ENCODE measurements at places on chromosomes 1 and 21. TPM values are rescaled to one million over a fixed set of nuclear protein-coding genes. Genes with fewer than 3 reads are reported as not detected.

Gene HCN3
- 1.9 TPM for total RNA-seq

GRCh38 chr1:6466023-6466422 is at the start of gene TNFRSF25:
Gene TNFRSF25 (minus strand): TSS chr1:6466173. CDS start chr1:6466107, 66 bp downstream.
- H3K4me1 ChIP-seq: peaks cover 36% of the 10 kb centered on the region
- H3K27ac ChIP-seq: peak within 1 kb of the TSS; percentile 90
- H3K27me3 ChIP-seq: no peaks in the 10 kb centered on the region
- peak within 1 kb of the TSS; percentile 84 for H3K4me3 ChIP-seq
- H3K36me3 ChIP-seq: peaks cover 29% of the 10 kb centered on the region

Gene GABRD
- not detected for total RNA-seq

GRCh38 chr1:202058001-202058908 is 47.9 kb downstream of the ELF3 start:
- no peak for DNase-seq
- no peak overlapping the region for H3K27ac ChIP-seq
- no peaks in the 10 kb centered on the region for H3K4me1 ChIP-seq
- H3K36me3 ChIP-seq: no peaks in the 10 kb centered on the region
- no peak overlapping the region for H3K4me3 ChIP-seq

Gene RGS8
- not detected for total RNA-seq

DNA sequence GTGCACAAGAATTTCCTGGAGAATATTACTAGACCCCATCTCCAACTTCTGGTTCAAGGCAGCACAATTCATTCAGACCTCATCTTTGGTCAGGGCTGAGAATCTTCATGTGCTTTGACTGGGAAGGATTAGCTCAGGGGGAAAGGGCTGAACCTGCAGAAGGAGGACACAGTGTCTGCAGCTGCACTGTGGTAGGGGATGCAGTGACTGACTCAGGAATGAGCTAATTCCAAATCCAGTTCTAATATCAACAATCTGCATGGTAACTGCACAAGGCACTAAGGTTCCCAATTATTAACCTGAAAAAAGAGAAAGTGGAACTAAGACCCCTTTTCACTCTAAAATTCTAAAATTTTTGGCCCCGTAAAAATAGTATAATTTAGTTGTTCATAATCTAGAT is 31.6 kb downstream of the TTLL7 start:
- no peak for DNase-seq
- H3K4me1 ChIP-seq: no peaks in the 10 kb centered on the region
- H3K36me3 ChIP-seq: no peaks in the 10 kb centered on the region
- no peak overlapping the region for H3K4me3 ChIP-seq
- H3K27me3 ChIP-seq: peaks cover 6% of the 10 kb centered on the region
- H3K27ac ChIP-seq: no peak overlapping the region

Gene COL9A2
- 3.0 TPM for total RNA-seq

Gene CITED4
- total RNA-seq: 1.6 TPM

DNA sequence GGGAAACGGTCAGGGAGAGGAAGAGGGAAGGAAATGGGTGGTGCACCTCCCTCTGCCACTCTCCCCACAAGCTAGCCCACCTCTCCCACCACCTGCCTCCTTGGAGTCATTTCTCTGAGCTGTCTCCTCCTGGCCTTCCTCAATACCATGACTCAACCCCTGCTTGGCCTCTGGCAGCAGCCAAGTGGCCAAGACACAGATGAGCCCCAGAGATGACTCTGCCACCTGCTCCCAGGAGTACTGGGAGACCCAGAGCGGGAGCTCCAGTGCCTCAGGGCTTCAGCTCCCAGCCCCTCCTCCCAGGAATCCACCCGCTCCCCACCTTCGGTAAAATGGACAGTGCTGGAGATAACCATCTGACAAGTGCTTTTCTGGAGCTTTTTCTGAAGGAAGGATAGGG is 2.6 kb downstream of the S100A16 start:
- H3K4me3 ChIP-seq: no peak overlapping the region
- no peaks in the 10 kb centered on the region for H3K27me3 ChIP-seq
- H3K27ac ChIP-seq: no peak overlapping the region
- no peak for DNase-seq

- no peak for DNase-seq
- H3K27me3 ChIP-seq: no peaks in the 10 kb centered on the region
- H3K4me3 ChIP-seq: no peak overlapping the region
- H3K36me3 ChIP-seq: peaks cover 10% of the 10 kb centered on the region
Observed at GRCh38 chr1:11792106-11792505, 13.7 kb downstream of the MTHFR start.

GRCh38 chr1:211566431-211567025 is 12.4 kb downstream of the SLC30A1 start:
- peaks cover under 1% of the 10 kb centered on the region for H3K36me3 ChIP-seq
- H3K27ac ChIP-seq: no peak overlapping the region
- H3K27me3 ChIP-seq: no peaks in the 10 kb centered on the region
- peaks cover 24% of the 10 kb centered on the region for H3K4me1 ChIP-seq
- peak; percentile 25 for DNase-seq

- DNase-seq: peak; percentile 12
- H3K36me3 ChIP-seq: peaks cover 31% of the 10 kb centered on the region
- H3K27ac ChIP-seq: peak overlapping the region; percentile 74
Observed at GRCh38 chr1:173478094-173478674, 1.0 kb downstream of the PRDX6 start.

DNA sequence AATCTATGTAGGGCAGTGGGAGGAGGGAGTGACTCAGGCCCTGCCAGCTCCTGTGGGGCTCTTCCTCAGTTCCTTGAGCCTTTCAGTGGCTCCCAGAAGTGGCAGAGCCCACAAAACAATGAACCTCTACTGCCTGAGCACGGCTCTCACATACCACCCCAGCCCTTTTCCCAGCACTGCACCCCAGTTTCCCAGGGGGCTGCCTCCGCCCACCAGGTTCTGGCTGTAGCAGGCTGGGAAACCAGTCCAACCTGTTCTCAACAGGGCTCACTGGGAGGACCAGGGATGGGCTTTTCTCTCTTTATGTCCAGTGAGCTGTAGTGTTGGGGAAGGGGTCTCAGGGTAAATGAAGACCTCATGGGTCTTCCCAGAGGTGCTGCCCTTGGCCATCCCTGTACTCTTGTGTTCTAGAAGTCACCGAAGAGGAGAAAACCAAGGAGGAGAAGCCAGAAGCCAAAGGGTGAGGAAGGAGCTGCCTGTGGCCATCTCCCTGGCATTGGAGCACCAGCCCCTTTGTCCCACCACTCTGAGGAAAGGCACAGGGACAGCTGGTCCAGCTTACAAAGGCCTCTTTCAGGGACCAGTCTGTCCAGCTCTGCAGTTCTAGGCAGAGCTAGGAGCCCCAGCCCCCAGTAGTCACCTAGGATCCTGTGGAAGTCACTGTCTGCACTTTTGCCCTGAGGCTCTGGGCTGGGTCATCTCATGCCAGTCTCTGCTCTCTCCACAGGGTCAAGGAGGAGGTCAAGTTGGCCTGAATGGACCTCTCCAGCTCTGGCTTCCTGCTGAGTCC is 3.5 kb downstream of the MARCKSL1 start:
- H3K27ac ChIP-seq: no peak overlapping the region
- peaks cover 41% of the 10 kb centered on the region for H3K36me3 ChIP-seq
- H3K27me3 ChIP-seq: no peaks in the 10 kb centered on the region
- H3K4me1 ChIP-seq: peaks cover 34% of the 10 kb centered on the region
- DNase-seq: no peak
- no peak overlapping the region for H3K4me3 ChIP-seq

GRCh38 chr21:41631564-41632461 is 123.9 kb upstream of the TMPRSS2 start:
- no peak for DNase-seq
- peaks cover 7% of the 10 kb centered on the region for H3K27me3 ChIP-seq
- no peak overlapping the region for H3K4me3 ChIP-seq
- no peak overlapping the region for H3K27ac ChIP-seq
- no peaks in the 10 kb centered on the region for H3K4me1 ChIP-seq
- H3K36me3 ChIP-seq: no peaks in the 10 kb centered on the region

GRCh38 chr1:3011631-3012455 is 9.4 kb upstream of the ACTRT2 start:
- no peak overlapping the region for H3K4me3 ChIP-seq
- no peak overlapping the region for H3K27ac ChIP-seq
- peaks cover 4% of the 10 kb centered on the region for H3K27me3 ChIP-seq
- H3K4me1 ChIP-seq: no peaks in the 10 kb centered on the region
- DNase-seq: no peak

Gene C8A
- total RNA-seq: not detected

DNA sequence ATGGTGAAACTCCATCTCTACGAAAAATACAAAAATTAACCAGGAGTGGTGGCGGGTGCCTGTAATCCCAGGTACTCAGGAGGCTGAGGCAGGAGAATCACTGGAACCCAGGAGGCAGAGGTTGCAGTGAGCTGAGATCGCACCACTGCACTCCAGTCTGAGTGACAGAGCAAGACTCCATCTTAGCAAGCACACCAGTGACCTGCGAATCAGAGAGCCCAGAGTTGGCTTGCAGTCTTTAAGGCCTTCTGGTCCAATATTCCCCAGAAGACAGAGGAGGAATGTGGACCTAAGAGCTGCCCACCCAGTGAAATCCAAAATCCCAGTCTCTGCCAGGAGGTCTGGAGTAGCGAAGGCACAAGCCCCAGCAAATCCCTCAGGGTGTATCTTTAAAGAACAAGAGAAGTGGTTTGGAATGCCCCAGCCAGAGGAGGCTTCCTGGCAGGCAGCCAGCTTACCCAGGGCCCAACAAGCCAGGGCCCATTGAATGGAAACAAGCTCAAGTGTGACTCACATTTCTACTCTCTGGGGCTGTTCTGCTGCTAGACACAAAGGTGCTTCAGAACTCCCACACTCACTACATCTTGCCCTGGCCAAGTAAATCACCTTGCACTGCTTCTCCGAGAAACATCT is 23.9 kb downstream of the GPR161 start:
- H3K4me1 ChIP-seq: peaks cover 10% of the 10 kb centered on the region
- no peaks in the 10 kb centered on the region for H3K36me3 ChIP-seq
- H3K4me3 ChIP-seq: no peak overlapping the region
- H3K27me3 ChIP-seq: no peaks in the 10 kb centered on the region

GRCh38 chr1:247113094-247113497 is 8.9 kb upstream of the ZNF669 start:
- no peak overlapping the region for H3K27ac ChIP-seq
- DNase-seq: no peak
- no peak overlapping the region for H3K4me3 ChIP-seq
- peaks cover 9% of the 10 kb centered on the region for H3K4me1 ChIP-seq
- peaks cover 26% of the 10 kb centered on the region for H3K27me3 ChIP-seq
